BE2C (cell line): ENCODE measurements at places on chromosomes 13 and 19.

DNA sequence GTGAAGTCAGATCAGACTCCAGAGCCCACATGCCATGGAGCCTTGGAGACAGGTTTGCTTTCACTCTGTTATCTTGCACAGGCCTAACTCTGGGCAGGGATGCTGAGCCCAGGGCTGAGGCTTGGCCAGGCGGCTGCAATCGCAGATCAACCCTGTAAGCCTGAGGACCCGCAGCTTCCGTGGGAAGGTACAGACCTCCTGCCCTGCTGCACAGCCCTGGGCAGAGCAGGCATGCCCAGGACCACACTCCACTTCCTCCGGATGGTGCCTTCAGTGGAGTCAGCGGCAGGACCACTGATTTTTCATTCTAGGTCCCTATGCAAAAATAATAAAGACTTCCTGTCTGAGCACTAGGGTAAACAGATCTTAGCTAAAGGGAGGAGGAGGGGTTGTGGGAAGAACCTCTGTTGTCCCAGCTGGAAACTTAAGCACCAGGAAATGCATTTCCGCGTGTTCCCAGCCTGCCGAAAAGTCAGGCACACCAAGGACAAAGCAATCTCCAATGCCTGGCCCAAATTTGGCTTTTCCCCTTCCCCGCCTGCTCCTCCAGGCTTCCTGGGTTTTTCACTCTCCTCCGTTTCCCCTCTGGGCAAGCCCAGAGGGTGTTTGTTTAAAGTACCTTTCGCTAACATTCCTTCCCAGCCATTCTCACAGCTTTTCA is 87.3 kb downstream of the KCTD15 start:
- peak; percentile 19 for DNase-seq

- DNase-seq: no peak
These were observed 378.5 kb downstream of the MYO16 start for GRCh38 chr13:109007946-109008345.

DNA sequence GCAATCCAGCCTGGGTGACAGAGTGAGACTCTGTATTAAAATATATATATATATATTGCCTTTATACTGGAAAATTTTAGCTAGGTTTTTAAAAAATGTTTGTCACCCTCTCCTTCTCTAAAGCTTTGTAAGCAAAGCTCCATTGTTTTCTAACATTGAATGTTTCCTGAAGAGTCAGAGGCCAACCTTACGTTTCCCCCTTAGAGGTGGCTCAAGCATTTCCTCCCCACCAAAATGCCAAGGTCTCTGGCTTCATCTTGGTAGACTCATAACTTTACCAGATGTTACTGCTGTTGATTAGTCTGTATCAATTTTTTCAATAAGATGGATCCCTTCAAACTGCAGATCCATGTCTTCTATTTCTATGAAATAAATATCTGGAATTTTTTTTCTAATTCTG is 25.2 kb upstream of the IPO5 start:
- DNase-seq: no peak

DNA sequence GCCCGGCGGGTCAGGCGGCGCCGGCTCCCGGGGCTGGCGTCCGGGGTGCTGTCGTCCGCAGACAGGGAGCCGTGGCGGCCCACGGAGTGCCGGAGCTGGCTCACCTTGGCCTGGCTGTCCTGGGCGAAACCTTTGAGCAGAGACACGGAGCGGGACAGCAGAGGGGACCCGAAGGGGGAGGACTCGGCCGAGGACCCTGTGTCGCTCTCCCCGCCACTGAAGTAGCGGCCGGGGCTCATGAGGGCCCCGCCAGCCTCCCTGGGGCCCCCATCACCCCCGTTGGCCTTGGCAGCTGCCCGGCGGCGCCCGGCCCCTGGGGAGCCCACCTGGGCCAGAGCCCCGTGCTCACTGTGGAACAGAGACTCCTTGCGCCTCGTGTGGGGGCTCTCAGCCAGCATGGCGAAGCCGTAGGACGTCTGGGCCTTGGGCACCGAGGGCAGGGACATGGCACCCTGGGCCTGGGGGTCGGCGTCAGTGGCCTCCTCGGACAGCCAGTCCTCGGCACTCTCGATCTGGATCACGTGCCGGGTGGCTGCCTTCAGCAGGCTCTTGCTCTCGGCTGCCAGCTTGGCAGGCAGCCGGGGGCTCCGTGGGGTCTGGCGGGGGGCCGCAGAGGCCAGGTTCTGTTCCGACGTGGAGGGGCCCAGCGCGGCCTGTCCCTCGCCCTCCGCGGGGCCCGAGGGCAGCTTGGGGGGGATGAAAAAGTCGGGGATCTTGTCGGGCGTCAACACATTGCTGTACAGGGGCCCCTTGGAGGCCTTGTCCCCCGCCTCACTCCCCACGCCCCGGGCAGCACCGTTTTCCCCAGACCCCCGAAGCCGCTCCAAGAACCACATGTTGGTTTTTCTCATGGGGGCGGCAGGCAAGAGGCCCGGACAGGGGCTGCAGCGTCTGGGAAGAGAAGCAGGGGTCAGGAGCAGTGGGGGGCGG is 1.2 kb downstream of the C2CD4C start:
- no peak for DNase-seq

GRCh38 chr13:67118277-67118676 is 111.9 kb downstream of the PCDH9 start:
- no peak for DNase-seq

- DNase-seq: no peak
These were observed 6.0 kb downstream of the SIGLEC11 start for GRCh38 chr19:49954933-49955332.

- no peak for DNase-seq
These were observed 217.4 kb downstream of the DLEU7 start for GRCh38 chr13:50626101-50626547.
